MG63 (cell line): ENCODE measurements at places on chromosomes 6 and 20. TPM values are rescaled to one million over a fixed set of nuclear protein-coding genes. Genes with fewer than 3 reads are reported as not detected.

SCUBE3 gene
- 2.5 and 4.2 TPM in 2 replicates for total RNA-seq

GPLD1 gene
- total RNA-seq = not detected in 2 replicates

FAM110A gene
- 3.9 and 4.6 TPM in 2 replicates for total RNA-seq

CD24 gene
- total RNA-seq = 0.30 and 1.7 TPM in 2 replicates

LRFN2 gene
- not detected in 2 replicates for total RNA-seq

SLC22A16 gene
- total RNA-seq = not detected in 2 replicates

SNAI1 gene
- total RNA-seq = 0.12 and 0.82 TPM in 2 replicates

TNFRSF6B gene
- not detected in 2 replicates for total RNA-seq

DST gene
- 16.7 and 19.7 TPM in 2 replicates for total RNA-seq

MYO6 gene
- total RNA-seq = 3.5 and 4.1 TPM in 2 replicates

ADGRF1 gene
- total RNA-seq = not detected in 2 replicates

ERGIC3 gene
- total RNA-seq = 392 and 530 TPM in 2 replicates

BCAS4 gene
- total RNA-seq = 13.1 and 23.4 TPM in 2 replicates

SLCO4A1 gene
- total RNA-seq = 10.7 and 23.0 TPM in 2 replicates

PTK7 gene
- total RNA-seq = 45.0 and 57.3 TPM in 2 replicates

SLC17A3 gene
- 0.86 TPM in 1 of 2 replicates, not detected in the other for total RNA-seq

TOP1 gene
- total RNA-seq = 21.3 and 28.5 TPM in 2 replicates

SOX4 gene
- 7.9 and 8.3 TPM in 2 replicates for total RNA-seq

TCF15 gene
- 0.42 TPM in 1 of 2 replicates, not detected in the other for total RNA-seq

RIMS4 gene
- 0.39 and 2.9 TPM in 2 replicates for total RNA-seq

SLC26A8 gene
- not detected in 2 replicates for total RNA-seq
